Kidney epithelial cell (primary cell): ENCODE measurements at places on chromosomes 7 and 10.

DNA sequence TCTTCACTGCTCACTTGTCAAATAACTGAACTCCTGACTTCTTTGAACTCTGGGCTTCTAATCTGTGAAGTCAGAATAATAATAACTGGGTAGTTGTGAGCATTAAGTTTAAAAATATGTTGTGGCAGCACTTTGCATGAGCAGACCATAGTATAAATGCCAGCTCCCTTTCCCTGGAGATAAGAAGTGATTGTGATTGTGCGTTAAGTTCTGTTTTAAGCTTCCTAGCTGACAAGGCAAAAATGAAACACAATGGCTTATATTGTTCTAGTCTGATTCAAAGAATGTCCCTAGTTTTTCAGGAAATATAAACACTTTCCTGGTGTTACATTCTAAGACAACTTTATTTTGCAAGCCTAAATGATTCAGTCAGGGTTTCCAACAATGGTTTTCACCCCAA is 61.8 kb downstream of the PTPRE start:
- DNase-seq: no peak

- DNase-seq: peak; percentile 28
These were observed 88.5 kb upstream of the ATP6V0A4 start for GRCh38 chr7:138886501-138886917.

GRCh38 chr10:21670391-21670790 is 136.4 kb downstream of the MLLT10 start:
- no peak for DNase-seq

DNA sequence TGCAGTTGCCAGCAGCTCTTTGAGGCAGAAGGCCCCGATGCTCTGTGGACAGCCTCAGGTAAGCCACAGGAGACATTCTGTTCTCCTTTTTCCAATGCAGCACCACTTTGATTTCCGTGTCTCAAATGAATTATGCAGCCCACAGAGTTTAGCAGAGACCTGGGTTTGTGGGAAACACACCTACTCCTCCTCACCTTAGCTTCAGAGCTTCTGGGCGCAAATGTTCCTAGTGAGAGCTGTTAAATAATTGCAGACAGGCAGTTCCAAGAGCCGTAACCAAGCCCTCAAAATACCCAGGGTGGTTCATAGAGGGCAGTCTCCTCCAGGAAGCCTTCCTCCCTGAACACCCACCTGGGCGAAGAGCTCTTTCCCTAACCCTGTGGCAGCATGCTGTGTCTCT is 69.2 kb upstream of the AGK start:
- no peak for DNase-seq

DNA sequence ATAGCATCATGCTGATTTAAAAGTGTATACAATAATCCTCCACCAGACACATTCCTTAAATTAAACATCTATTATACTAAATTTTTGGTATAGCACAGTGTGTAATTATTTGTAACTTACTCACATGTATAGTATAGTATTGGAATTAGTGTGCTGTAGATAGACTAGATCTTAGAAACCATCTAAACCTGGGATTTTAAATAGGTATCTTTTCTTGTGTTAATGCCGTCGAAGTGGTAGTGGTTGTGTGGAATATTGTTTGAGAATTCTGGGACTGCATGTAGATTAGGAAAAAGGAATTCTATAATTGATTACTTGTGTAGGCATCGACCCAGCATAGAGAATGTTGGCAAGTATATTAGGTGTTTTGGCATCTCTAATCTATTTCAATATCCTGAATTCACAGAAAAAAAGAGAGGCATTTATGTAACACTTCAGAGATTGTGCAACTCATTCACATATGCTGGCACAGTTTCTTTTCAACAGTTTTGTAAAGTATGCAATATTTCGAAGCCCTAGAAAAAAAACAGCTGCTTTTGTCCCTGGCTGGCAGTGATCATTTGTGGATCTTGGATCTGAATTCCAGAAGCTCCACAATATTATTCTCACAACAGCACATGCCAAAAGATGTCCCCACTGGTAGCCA is 145.5 kb upstream of the AGR3 start:
- DNase-seq: no peak

DNA sequence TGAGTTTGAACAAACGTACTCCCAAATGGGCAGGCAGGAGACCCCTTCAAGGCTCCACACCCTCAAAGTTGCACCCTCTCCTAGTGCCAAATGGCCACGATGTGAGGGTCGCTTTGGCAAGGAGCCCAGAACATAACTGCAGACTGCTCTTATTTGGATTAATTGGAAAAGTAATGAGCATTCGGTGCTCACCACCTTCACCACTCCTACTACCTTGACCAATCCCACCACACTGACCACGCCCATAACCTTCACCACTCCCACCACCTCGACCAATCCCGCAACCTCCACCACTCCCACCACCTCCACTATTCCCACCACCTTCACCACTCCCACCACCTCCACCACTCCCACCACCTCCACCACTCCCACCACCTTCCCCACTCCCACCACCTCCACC is 94.7 kb upstream of the PAX2 start:
- no peak for DNase-seq

DNA sequence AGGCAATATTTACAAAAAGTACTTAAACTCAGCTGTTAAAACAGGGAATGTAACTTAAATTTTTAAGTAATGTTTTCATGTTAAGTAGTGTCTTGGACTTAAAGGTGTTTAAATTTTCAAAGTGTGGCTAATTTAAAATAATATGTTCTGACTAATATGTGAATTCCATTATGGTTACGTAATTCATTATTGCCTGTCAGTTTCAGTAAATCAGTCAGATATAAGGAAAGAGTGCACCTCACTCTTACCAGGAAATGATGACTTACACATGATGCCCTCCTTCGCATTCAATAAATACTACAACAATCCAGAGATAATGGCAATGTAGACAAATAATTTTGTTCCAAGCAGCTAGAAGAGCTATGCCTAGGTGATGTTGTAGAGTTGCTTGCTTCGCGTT is 69.0 kb upstream of the WNT16 start:
- no peak for DNase-seq

DNA sequence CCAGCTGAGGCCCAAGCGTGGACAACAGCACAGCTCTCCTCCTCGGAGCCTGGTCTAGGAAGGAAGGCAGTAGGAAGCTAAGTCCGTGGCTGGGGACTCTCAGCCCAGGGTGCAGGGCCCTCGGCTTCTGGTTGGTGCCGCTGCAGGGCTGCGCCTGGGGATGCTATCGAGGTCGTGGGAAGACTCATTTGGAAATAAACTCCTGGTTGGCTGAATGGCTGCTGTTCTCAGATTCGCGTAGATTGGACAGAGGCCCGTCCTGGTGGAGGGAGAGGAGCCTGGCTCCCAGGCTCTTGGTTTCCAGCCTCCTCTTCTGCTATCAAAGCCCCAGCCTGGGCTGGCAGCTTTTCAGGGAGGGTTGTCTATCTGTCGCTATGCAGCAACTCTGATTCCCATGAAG is 152.6 kb upstream of the FZD8 start:
- DNase-seq: no peak

- DNase-seq: no peak
These were observed 100.8 kb downstream of the PLCE1 start for GRCh38 chr10:94094540-94094939.

DNA sequence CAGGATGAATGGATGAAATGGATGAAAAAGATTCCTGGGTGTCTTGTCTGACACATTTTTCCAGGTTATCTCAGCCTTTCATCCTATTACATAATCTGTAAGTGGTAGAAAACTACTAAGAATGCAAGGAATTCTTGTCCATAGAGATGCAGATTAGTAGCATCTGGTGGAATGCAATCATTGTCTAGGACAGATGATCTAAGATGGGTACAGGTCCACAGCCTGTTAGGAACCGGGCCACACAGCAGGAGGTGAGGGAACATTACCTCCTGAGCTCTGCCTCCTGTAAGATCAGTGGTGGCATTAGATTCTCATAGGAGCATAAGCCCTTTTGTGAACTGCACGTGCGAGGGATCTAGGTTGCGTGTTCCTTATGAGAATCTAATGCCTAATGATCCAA is 225.0 kb downstream of the CALN1 start:
- no peak for DNase-seq

DNA sequence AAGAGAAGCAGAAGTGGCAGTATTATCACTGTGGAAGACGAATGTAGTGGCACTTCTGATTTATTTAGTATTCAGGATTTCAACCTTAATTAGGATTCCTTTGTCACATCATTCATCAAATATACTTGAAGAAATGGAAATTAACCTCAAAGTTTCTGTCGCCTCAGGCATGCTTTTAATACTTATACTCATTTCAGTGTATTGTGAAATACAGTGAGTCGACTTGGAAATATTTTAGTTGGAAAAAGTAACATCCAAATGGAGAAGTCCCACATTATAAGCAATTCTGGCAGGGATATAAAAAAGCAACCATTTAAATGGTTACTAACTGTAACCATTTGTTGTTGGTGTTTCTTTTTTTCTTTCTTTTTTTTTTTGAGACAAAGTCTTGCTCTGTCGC is 648.8 kb downstream of the ARL4A start:
- peak; percentile 0 for DNase-seq

- no peak for DNase-seq
These were observed 235.6 kb downstream of the MGMT start for GRCh38 chr10:129702605-129703004.

DNA sequence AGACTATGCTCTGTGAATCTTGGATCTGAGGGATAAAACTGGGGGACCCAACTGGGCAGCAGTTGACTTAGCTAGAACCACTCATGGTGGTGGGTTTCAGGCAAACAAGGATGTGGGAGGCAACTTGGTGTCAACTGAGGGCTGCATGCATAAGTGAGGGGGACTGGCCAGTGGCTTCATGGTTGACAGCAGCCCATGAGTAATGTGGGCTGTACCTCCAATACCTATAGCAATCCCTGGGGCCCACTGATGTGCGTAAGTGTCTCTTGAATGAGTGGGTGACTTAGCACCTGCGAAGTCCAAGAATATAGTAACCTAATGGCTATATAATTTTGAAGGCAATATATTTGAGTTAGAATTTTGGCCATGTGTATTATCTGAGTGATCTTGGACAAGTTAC is 13.7 kb upstream of the MAP3K8 start:
- no peak for DNase-seq

GRCh38 chr10:84205853-84206525 is 11.7 kb downstream of the CDHR1 start:
- no peak for DNase-seq

GRCh38 chr7:25496476-25497368 is 268.4 kb upstream of the NPVF start:
- no peak for DNase-seq

- no peak for DNase-seq
These were observed 6.2 kb downstream of the TNRC18 start for GRCh38 chr7:5417106-5418071.

- no peak for DNase-seq
These were observed 86.5 kb upstream of the SKAP2 start for GRCh38 chr7:26950889-26951288.

- no peak for DNase-seq
These were observed 50.3 kb downstream of the ATXN7L1 start for GRCh38 chr7:105826143-105826542.

DNA sequence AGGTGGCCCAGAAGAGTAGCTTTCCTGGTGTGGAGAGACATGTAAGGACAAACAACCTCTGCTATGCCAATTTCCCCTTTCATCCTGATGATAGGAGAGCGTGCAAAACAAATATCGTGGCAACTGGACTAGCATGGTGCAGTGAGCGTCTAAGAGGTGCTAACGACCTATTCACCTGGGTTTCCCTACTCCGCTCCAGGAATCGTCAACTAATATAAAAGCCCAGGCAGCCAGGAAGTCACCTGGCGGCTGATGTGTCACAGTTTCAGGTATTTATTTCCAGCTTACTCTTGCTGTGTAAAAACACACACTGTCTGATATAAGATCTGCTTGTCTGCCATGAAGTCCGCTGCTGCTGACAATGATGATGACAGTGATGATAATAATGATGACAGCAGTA is 56.5 kb upstream of the EFCAB10 start:
- DNase-seq: no peak

GRCh38 chr7:158316466-158317031 is 271.1 kb downstream of the PTPRN2 start:
- DNase-seq: no peak

- peak; percentile 21 for DNase-seq
These were observed 49.0 kb upstream of the ARHGAP12 start for GRCh38 chr10:31977440-31978155.

DNA sequence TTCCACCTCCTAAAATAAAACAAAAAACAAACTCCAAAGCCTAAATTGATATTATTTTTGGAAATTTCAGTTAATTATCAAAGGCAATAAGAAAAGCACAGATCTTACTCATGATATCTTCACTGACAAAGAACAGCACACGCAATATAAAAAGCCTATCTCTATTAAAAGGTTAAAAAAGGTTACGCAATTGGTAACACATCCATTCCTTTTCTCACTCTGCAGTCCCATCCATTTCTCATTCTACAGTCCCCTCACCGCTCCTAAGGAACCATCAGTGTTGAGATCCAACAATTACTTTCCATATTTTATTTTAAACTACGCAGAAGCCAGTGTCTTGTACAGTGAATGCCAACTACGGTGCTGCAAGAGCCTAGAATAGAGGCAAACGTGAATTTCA is 1.3 kb downstream of the SEC61G start:
- no peak for DNase-seq

DNA sequence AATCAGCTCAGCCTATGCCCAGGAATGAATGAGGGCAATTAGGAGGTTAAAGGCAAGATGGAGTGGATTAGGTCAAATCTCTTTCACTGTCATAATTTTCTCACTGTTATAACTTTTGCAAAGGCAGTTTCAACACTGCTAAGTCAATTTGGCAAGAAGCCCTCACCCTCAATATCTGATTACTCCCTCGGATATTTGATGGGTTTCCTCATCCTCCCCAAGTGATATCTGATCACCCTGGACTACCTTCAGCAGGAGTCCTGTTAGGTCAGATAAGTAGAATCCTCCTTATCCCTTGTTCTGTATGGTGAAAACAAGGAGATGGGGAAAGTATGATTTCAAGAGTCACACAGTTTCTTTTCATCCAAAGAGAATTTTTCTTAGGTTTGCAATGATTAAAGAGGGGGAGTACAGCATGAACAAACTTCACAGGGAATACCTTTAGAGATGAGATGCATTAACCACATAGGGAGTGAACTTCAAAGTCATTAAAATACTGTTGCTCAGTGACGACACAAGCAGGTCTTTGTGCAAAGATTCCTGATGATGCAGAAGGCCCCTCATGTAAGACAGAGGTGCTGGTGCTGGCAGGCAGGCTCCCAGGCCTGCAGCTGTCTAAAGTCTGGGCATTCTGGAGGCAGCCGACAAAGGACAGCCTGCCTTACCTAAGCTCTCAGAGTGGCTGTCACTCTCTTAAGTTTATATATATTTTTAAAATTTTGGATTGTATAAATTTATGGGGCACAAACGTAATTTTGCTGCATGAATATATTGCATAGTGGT is 75.4 kb upstream of the POM121L12 start:
- DNase-seq: no peak
